ENCODE measurements at places on chromosomes 2 and 18.
A peak's percentile ranks its signal among the peaks of the same experiment; 100 is the strongest.

DNA sequence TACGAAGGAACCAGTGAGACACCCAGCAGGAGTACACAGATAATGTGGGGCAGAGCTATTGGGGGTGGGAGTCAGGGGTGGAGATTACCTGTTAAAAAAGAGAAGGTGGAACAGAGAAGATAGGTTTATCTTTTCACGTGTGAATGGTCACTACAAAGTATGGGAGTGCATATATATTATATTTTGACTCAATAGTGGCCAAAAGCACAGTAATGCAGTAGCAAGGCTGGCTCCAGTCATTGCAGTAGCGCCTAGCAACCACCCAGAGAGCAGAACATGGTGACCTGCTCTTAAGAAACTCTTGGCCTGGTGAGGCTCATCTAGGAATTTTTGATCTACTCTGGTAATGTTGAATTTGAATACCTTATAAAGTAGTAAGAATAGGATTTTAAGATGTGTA is 1.0 kb downstream of the IMPACT start:
- no peak for DNase-seq

DNA sequence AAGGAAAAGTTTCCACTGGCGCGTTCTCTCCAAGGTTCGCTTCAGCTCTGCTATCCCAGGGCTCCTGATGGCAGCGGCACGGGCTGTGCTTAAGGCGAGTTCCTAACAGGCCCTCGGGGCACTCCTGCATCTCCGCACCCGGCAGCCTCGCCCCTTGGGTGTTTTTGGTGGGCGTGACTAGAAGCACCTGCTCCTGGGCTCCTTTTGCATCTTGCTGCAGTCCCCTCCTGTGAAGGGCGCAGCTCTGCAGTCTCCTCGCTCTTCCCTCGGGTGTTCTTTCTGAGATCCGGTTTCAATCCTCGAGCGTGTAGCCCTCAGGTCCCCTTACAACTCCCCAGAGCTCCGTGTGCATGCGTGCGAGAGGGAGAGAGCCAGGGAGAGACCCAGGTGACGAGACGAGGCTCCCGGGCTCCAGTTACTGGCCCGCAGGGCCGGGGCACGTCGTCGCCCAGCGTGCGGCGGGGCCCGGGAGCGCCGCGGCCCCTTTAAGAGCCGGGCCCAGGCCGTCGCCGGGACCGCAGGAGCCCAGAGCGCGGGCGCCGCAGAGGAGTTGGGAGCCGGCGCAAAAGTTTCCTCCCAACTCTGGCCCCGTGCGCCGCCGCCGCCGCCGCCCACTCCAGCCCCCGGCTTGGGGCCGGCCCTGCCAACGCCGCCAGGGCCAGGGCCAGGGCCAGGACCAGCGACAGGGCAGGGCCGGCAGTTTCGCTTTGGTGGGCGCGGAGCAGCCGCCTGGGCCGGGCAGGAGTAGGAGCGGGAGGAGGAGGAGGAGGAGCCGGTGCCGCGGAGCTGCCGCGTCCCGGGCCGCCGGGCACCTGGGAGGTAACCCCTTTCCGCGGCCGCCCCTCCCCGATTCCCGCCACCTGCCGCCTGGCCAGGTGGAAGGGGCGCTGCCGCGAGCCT is at the start of gene PARD3B:
Gene PARD3B, plus strand, starts transcription at position 515 of the 900 bp plus-strand sequence. CDS start 525 bp downstream, outside the sequence.
- DNase-seq: peak; percentile 16

- no peak for DNase-seq
Measured at GRCh38 chr2:222451224-222451674, 26.9 kb downstream of the SGPP2 start.

DNA sequence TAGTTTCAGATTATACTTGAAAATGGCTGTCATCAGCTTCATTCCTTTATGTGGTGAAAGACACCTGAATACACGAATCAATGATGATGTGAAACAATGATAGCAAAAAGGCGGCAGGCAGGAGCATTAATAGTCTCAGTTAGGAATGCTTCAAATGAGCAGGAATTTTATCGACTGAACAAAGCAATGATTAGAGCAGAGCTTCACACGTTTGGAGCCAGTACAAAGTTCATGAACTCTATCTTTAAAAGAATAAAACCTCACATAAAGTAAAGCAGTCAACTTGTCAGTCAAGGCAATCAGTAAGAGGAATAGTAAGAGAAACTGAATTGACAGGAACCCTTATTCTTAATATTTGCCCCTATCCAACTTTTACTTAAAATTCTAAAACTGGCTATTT is 78.4 kb upstream of the SERTAD2 start:
- no peak for DNase-seq

- no peak for DNase-seq
Measured at GRCh38 chr2:20141056-20141762, 83.7 kb downstream of the SDC1 start.

DNA sequence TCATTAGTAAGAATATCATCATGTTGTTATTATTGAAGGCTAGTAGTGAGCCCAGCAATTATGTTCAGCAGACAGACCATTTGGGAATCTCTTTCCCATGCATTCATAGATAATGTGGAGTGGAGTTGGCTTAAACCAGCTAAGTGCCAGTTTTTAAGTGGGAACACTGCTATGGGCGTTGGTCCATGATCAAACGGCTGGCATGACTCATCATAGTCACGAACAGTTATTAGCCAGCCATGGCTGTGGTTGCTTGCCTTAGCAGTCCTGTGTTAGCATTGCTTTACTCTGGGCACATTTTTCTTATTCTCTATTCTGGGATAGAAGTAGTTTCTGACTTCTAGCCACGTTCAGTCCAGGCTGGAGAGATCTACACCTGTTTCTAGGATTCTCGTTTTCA is 17.7 kb downstream of the EIF4E2 start:
- DNase-seq: no peak

- no peak for DNase-seq
Measured at GRCh38 chr2:45293182-45293581, 283.9 kb upstream of the SIX2 start.

DNA sequence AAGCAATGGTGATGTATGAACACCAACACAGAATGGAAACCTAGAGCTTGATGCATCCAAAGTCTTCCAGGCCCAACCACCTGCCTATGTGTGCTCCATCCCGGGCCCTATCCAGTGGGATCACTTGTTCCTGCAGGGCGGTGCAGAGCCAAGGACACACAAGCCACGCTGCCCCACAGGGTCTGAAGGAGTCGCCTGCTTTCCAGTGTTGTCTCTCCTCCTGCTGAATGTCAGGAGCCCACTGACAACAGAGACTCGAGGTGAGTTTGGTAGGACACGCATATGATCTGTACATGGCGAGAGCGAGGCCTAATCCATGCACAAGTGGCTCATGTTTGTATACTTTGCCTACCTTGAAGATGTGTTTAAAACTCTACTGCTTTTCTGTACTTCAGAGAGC is 70.9 kb upstream of the FHL2 start:
- no peak for DNase-seq

DNA sequence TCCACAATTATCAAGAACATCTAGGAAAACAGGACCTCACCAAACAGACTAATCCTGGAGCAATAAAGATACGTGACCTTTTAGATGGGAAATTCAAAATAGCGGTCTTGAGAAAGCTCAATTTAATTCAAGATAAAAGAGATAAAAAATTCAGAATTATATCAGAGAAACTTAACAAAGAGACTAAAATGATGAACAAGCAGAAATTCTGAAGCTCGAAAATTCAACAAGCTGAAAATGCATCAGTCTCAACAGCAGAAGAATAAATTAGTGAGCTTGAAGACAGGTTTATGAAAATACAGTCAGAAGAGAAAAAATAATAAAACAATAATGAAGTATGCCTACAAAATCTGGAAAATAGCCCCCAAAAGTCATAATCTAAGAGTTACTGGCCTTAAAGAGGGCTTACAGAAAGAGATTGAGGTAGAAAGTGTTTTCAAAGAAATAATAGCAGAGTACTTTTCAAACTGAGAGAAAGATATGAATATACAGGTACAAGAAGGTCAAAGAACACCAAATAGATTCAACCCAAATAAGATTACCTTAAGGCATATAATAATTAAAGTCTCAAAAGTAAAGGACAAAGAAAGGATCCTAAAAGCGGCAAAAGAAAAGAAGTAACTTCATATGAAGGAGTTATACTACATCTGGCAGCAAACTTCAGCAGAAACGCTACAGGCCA is 13.2 kb downstream of the ORC4 start:
- DNase-seq: no peak

DNA sequence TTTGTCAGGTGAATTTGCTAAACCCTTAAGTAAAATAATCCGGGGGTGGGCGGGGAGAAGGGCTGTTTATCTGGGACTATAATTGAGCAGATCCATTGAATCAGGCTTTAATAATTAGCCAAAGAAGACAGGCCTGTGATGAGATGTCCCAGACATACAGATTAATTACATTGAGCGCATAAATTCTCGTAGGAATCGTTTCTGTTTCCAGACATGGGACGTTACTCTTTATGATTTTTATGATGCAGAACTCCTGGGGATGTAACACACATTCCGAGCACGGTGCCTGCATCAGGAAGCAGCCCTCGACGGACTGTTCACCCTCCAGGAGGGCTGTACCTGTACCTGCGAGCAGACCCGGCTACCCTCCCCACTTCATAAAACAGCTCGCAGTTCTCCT is 88.9 kb downstream of the SMIM21 start:
- no peak for DNase-seq

- no peak for DNase-seq
Measured at GRCh38 chr2:98903064-98903355, 33.0 kb downstream of the CRACDL start.

DNA sequence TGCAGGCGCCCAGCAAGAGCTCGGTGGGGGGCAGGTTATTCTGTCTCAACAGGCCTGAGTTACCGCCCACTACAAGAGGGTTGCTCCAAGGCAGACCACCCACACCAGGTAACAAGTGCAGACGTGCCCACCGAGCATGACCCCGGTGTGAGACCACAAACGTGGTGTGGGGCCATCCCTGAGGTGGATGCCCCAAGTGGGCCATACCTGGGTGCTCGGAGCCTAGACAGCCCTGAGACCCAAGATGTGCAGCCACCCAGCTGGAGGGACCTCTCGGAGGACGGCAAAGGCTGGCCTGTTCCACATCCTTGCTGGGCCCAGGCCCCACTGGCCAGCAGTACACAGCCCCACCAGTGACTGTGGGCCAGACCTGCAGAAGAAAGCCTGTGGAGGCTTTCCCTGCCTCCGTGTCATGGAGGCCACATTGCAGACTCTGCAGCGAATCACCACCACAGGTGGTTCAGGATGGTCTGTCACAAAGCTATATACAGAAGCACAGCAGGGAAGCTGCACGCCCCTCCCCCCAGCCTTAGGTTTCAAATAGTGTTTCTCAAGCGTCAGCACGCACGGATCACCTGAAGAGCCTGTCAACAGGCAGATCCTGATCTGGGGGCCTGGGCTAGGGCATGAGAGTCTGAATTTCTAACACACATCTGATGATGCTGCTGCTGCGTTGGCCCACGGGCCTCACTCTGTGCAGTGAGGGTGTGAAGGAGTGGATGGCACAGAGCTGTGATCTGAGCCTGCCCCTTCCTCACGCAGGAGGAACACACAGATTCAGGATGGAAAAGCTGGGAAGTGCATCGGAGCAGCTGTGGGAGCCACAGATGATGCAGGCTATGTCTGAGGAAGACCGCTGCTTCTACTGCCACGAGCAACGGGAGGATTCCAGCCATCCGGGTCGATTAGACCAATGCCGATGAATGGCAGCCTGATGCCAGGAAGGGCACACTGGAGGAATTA is 96.8 kb downstream of the UXS1 start:
- DNase-seq: no peak

DNA sequence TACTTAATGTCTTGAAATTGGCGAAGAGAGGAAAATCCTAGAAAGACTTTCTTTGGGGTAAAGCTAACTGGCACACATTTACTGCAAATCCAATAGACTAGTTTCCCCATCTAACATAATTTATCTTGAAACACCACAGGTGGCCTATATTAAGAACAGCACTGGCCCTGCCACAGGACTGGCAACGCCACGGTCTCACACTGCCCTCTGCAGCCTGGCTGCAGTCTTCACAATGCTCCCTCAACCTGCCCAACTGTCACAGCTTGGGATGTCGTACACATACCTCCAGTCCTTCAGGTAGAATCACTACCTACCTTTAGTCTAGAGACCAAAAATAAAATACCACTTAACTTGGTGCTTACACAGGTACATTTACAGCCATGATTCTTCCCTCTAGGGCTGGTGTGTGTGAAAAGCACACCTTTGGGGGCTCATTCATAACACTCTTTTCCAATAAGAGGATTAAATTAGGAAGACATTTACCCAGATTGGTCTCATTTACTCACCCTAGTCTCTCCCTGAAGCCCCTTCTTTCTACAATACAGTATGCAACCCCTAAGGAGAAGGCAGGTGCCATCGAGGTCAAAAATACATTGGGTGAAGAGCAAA is 222.2 kb downstream of the C1D start:
- peak; percentile 35 for DNase-seq

DNA sequence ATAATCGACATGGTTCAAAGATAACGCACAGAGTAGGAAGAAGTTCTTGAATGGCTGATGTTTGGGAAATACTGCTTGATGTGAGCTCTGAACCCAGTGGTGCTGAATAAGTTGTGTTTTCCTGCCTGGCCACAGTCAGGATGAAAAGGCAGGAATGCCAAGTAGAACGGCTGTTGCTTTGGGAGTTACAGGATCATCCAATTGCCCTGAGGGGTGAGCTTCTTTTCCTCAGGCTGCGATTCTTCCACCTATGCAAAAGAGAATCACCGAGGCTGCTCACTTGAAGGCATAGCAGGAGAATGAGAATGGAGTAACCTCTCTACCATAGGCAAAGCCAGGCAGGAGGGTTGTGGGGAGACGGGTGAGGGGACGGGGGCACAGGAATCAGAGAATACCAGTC is 14.4 kb upstream of the IGFBP2 start:
- no peak for DNase-seq

DNA sequence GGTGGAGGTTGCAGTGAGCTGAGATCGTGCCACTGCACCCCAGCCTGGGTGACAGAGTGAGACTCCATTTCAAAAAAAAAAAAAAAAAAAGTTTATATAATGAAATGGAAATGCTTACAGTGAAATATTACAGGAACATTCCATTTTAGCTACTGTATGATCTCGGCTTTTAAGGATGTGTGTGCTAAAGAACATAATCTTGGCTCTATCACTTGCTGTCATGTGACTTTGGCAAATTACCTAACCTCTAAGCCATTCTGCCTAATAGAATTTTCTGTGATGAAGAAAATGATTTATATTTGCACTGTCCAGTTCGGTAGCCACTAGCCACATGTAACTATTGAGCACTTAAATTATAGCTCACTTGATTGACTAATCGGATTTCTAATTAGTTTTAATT is 36.3 kb downstream of the SMAD4 start:
- DNase-seq: no peak

DNA sequence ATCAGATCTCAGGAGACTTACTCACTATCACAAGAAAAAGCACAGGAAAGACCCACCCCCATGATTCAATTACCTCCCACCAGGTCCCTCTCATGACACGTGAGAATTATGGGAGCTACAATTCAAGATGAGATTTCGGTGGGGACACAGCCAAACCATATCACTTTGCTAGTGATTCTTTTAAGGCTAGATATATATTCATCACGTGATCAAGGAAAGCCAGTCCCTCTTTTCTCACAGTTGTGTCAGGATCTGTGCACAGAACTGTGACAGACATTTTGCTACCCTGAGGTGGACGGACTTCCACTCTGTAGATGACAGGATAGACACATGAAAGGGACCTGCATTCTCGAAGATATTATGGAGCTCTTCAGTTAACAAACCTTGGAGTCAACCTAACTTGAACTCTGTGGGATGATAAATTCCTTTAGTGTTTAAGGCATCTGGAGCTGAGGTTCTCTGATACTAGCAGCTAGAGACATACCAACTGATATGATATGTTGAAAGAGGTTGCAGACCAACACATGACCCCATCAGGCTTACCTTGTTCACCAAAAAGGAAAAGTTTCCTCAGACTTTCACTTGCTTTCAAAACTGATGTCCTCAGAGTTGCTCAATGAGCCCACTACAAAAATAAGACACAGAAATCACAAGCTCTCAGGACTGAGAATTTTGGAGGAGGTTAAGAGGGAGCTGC is 66.3 kb upstream of the SCG2 start:
- no peak for DNase-seq
